Fibroblast of skin of scalp (primary cell): ENCODE measurements at places on chromosomes 5 and 9.

GRCh38 chr9:35827486-35827885 is 1.0 kb downstream of the FAM221B start:
- DNase-seq: peak; percentile 70

- peak; percentile 76 for DNase-seq
Observed at GRCh38 chr9:34993502-34994259, 4.1 kb downstream of the DNAJB5 start.

DNA sequence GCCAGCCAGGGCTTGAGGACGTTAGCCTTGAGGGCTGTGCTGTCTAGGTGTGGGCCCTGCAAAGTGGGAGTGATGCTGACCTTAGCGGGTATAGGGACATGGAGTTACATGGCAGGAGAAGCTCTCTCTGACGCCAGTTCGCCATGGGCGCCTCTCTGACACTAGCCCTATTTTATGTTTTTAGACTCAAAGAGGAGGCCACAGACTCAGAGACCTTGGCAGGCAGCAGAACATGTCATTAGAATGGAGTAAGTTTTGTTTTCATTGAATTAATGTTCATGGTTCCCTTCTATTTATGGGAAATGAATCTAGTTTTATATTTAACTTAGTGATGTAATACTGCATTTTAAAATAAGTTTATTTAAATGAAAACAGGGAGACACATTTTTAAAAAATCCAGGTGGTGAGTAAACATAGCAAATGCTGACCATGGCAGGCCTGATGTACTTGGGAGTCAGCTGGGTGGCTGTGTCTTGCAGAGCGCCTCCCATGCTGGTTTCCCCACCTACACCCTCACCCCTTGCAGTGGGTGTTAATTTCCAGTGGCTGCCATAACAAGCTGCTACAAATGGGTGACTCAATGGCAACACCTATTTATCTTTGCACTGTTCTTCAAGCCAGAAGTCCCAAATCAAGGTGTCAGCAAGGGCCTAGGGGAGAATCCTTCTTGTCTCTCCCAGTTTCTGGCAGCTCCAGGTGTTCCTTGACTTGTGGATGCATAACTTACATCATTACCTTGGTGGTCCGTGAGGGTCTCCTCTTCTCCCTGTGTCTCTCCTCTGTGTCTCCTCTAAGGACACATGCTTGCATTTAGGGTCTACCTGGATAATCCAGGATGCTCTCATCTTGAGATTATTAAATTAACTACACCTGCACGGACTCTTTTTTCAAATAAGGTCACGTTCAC is 25.6 kb upstream of the GFPT2 start:
- DNase-seq: no peak

GRCh38 chr5:77867914-77868313 is 91.8 kb upstream of the TBCA start:
- DNase-seq: no peak

DNA sequence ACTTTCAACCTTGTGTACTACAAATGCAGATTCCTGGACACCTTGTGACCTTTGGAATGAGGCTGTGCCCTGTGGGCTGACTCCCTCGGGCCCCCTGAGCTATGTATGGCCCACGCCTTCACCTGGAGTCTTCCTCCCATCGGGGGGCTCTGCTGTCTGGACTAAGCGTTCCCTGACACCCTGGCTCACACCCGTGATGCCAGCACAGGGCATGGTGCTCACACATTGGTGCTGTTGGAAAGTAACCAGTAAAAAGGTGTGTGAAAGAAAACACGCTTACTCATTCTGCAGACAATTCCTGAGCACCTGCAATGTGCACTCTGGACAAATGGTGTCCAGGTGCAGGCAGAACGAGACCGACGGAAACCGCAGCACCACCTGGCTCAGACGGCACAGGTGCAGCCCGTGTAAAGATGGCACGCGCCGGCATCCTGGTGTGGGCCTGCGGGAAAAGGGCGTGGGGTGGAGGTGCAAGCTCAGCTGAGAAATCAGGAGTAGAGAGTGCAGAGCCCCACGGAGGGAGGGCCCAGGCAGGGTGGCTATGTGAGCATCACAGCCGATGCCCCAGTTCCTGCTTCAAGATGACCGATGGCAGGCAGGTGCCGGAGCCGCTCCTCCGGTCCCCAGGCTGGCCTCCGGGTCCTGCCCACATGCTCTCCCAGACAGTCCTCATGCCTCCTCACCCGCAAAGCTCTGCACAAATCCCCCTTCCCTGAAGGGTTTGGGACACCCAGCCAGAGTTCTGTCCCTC is 11.0 kb downstream of the LPCAT1 start:
- no peak for DNase-seq

DNA sequence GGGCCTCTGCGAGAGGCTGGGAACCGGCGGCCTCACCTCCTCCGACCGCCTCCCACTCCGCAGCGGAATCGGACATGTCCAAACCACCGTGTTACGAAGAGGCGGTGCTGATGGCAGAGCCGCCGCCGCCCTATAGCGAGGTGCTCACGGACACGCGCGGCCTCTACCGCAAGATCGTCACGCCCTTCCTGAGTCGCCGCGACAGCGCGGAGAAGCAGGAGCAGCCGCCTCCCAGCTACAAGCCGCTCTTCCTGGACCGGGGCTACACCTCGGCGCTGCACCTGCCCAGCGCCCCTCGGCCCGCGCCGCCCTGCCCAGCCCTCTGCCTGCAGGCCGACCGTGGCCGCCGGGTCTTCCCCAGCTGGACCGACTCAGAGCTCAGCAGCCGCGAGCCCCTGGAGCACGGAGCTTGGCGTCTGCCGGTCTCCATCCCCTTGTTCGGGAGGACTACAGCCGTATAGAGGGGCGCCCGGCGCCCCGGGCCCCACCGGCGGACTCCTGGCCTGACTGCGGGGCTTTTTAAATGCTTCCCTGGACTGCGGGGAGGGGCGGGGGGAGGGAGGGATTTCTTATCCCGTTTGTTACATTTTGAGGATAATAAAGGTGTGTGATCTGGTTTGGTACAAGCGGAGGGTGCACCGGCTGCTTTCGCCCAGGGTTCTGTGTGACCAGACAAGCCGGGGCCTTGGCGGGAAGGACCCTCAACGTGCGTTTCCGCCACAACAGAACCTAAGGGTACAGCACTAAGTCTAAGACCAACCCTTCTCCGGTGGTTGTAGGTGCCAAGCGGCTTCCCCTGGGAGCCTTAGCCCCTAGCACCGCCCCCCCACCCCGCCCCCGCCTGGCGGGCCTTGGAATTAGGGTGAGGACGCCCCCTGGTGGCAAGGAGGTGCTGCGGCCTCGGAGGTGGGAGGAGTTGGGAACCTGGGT is 9.3 kb downstream of the PRR7 start:
- peak; percentile 86 for DNase-seq

DNA sequence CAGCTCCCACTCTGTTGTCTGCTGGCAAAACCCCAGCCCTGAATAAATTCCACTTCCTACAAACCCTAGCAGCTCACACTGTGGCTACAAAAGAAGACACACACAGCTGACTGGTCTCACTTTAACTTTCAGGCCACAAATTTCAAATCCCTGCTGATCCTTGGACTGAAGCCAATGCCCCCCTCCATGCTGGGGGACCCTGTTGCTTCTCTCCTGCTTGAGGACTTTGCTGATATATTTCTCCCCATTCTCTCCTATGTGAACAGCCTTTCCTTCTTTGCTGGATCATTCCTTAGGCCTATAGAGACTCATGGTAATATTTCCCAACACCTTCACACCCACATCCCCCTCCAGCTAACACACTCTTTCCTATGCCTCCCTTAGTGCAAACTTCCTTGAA is 79.6 kb upstream of the ADRA1B start:
- DNase-seq: no peak

- no peak for DNase-seq
Observed at GRCh38 chr5:143121135-143121475, 282.4 kb downstream of the NR3C1 start.

DNA sequence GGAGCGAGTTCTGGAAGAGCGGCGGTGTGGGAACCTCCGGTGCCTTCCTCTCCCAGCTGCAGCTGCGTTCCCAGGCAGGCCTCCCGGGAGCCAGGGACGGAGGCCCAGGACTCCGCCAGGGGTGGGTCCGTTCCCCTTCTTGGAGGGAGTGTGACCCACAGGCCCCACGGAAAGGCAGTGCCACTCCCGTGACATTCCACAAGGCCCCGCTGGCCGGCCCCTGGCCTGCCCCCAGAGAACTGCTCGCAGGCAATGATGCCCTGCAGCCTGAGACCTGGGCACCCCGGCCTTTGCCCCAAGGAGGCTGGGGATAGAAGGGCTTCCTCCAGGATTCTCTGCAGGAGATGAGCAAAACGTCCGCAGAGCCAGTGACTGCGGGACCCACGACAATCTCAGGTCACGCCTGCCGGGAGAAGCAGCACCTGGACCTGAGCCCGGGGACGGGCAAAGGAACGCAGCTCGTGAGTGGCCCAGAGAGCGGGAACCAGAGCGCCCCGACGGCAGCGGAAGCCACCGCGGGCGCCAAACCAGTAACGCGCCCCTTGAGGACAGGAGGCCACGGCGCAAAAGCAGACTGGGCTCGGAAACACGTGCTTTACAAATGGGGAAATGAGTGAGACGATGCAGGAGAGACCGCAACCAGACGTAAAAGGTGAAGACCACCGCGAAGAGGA is 9.3 kb downstream of the OBP2B start:
- peak; percentile 9 for DNase-seq

- DNase-seq: no peak
Observed at GRCh38 chr5:1770443-1770802, 29.2 kb downstream of the MRPL36 start.

DNA sequence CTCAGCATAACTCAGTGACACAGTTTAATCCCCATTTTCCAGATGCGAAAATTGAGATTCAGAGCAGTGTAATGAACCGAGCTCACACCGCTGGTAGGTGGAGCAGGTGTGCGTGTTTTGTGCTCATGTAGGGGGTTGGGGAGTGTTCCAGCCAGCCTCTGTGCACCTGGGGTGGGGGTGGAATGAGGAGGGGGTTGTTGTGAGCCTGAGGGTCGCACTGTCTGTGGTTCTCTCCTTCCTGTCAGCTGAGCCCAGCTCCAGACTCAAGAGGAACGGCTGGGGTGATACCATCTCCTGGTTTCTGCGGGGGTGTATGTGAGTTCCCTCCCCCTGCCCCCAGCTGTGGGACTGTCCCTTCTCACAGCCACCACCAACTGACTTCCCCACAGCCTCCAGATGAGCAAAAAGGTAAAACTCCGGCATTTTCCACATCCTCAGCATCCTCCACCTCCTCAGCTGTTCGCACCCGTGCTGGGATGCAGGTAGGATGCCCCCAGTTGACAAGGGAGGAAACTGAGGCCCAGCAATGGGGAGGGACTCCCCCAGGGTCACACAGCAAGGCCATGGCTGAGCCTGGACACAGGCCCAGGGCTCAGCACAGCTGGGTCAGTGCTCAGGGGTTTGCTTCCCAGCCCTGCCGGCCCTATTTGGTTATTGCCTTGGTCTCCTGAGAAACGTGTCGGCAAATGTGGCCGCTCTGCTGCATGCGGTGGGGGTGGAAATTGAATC is 2.1 kb downstream of the SH2D3C start:
- DNase-seq: no peak

- DNase-seq: peak; percentile 29
Observed at GRCh38 chr5:88827997-88828396, 55.0 kb downstream of the MEF2C start.

GRCh38 chr5:40034441-40034840 is 609.7 kb upstream of the DAB2 start:
- DNase-seq: no peak

DNA sequence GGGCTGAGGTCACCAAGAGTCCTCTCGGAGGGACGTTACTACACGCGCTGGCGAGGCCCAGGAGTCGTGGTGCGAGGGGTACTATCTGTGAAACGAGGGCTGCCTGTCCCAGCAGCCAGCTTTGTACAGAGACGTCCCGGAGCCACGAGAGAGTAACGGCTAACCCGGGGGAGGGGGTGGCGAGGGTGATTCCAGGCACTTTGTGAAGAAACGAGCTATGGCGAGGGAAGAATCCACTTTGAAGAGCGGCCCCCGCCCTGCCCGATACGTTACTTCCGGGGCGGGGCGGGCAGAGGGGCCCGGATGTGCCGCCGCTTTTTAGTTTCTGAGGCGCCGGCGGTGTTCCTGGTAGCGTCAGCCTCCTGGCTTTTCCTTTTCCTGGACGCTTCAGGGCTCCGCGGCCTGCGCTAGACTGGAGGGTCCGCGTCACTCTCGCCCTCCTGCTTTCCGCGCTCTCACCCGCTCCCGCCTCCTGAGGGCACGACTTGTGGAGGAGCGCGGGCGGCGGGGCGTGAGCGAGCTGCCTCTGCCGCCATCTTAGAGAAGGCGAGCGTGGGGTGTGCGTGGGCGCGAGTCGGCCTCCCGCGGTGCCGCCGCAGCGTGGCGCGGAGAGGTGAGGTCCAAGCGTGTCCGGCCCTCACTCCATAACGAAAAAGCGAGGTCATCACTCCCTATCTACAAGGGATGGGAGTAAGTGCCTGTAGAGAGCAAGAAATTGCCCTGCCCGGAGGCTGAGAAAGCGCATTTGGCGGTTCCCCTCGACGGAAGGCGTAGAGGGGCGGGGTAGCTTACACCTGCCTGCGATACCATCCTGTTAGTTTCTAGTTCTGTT is 580 bp upstream of the RFX3 start:
- peak; percentile 90 for DNase-seq

GRCh38 chr9:5470122-5470521 is 19.8 kb downstream of the CD274 start:
- no peak for DNase-seq

GRCh38 chr5:58491216-58491892 is at the start of gene GAPT:
Gene GAPT (plus strand): TSS chr5:58491435. CDS start chr5:58494537, 3,102 bp downstream.
- DNase-seq: no peak

DNA sequence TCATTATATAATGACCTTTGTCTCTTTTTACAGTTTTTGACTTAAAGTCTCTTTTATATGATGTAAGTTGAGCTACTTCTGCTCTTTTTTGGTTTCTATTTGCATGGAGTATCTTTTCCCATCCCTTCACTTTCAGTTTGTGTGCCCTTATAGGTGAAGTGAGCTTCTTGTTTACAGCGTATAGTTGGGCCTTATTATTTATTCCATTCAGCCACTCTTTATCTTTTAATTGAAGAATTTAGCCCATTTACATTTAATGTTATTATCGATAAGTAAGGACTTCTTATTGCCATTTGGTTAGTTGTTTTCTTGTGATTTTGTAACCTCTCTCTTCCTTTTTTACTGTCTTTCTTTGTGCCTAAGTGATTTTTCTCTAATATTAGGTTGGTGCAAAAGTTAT is 117.3 kb downstream of the ADAMTSL1 start:
- no peak for DNase-seq
